ENCODE measurements at places on chromosomes 4 and X.

GRCh38 chr4:95256108-95256835, 292.5 kb downstream of the UNC5C start:
- no peak for DNase-seq

- DNase-seq: no peak
Measured at GRCh38 chr4:34964613-34965012, 1279.7 kb downstream of the ARAP2 start.

DNA sequence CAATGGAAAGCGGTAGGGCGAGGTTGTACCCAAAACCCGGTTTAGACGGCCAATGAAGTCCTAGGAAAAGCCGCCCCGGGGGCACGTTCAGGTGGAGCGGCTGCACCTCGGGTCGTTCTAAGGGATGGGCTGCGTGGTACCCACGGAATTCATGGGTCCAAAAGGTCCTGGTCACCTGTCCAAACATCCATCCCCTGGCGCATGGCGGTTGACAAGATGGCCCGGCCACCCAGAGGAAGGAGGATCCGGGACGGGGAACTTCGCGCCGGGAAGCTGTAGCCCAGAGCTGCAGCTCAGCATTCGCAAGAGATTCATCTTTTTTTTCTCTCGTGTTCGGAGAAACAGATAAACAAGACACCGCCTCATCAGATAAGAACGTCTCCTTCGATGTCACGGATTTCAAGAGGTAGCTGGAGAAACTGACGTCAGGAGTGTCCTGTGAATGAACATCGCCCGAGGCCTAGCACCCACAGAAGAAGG, 10.9 kb downstream of the PITX2 start:
- no peak for DNase-seq

GRCh38 chr4:38664706-38665401, 855 bp downstream of the KLF3 start:
- DNase-seq: no peak

DNA sequence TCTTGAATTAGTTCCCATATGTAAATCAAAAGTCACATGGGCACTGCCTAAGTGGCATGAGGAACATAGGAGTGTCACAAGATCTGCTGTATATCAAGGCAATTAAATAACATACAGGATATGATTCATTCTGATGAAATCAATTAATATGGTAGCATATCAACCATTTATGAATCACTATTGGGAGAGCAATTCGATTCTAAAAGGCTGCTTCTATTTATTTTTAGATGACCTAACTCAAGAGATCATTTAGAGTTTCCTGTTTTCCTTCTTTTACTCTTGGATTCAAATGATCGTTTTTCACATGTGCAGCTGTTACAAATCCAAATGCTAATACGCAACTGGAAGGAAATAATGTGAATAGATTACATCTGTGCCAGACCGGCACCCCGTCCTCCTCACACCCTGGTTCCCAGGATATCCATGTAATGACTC, 81.9 kb downstream of the HCCS start:
- no peak for DNase-seq

- no peak for DNase-seq
Measured at GRCh38 chr4:8586671-8587468, 5.7 kb upstream of the CPZ start.

DNA sequence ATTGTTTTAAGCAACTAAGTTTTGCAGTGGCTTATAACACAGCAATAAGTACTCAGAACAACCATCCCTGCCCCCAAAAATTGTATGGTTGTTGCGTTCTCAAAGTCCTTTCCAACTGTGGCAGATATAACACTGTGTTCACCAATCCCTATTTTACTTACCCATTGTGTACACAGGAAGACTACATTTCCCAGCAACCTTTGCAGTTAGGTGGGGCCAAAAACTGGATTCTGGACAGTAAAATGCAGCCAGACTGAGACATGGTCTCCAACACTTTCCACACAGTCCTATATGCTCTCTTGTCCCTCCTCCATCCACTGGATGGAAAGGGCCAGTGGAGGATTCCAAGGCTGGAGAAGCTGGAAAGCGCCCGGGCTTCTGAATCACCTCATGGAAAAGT, 523.6 kb downstream of the BCOR start:
- no peak for DNase-seq

GRCh38 chr4:77196866-77197265, 39.9 kb downstream of the CCNG2 start:
- no peak for DNase-seq

- DNase-seq: no peak
Measured at GRCh38 chrX:14274691-14275090, 245.0 kb upstream of the GEMIN8 start.

DNA sequence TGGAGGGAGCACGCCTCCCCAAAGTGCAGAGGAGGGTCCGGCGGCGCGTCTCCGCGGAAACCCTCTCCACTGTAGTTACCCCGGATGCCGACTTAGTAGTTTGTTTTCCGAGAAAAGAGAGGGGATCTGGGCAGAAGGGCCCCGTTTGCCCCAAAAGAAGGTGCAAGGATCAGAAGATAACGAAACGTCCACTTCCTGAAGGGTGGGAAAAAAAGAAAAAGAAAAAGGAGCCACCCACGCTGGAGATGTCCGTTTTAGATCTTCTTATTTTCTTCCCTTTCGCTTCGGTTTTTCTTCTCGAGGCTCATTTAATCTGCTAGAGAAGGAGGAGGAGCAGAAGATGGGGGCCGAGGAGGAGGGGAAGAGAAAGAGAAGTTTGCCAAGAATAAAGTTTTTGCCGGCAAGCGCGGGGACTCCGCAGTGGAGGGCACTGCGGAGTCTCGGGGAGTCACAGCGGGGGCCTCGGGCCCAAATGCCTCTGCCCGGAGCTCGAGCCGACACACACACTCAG, 517 bp downstream of the LEF1 start:
- no peak for DNase-seq

DNA sequence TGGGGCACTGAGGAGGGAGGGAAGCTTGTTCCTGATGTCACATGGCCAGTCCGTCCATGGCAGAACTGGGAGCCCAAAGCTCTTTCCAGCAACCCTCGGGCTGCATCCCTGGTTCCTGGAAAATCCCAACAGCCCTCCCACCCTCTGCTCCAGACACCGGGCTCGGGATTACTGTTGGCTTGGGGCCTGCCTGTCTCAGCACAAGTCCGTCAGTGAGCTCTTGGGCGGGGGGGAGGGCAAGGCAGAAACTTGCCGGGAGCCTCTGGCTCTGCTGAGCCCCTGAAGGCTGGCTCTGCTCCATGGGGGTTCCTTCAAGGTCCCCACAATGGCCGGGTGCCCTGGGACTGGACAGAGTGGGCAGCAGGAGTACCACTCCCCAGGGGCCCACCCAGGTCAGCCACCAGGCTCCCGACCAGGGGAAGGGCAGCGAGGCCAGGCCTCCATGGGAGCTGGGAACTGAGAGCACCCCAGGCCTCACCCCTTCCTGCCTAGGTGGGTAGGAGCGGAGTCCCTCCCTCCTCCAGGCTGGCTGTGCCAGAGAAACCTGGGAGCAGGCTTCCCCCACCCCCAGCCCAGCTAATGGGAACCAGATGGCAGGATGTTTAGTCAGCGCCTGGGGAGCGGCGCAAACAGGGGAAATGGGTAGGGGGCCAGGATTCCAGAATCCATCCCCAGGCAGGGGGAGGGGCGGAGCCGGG, 6.4 kb upstream of the HAUS7 start:
- DNase-seq: no peak

DNA sequence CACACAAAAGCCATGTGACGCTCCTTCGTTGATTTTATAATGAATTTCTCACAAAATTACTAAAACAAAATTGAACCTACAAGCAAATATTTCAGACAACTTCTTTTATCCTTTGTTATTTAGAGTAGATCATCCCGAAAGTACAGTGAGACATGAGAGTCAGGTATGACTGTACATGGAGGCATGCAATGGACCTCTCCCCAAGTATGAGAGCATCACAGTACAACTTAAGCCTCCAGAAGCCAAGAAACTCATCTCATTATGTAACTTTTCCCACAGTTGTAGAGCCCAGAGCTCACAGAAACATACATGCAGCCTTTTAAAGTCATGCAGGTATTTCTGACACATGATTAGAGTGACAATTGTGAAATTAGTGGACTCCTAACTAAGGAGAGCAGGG, 167.7 kb downstream of the PAPSS1 start:
- DNase-seq: no peak

GRCh38 chr4:165294907-165295306, 32.6 kb upstream of the MSMO1 start:
- DNase-seq: no peak

DNA sequence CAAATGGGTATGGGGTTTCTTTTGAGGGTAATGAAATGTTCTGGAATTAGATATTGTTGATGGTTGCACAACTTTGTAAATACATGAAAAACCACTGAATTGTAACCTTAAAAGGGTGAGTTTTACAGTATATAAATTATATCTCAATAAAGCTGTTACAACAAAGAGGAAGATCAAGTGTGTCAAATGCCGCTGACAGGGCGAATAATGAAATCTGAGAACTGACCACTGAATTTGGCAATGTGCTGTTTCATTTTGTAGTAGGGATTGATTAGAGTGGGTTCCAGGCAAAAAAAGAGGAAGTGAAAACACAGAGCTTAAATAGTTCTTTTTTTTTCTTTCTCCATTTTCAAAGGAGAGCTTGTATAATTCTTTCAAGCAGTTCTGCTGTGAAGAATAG, 161.1 kb upstream of the NAP1L5 start:
- peak; percentile 20 for DNase-seq

GRCh38 chr4:100838286-100838685, 320.5 kb upstream of the EMCN start:
- DNase-seq: no peak

DNA sequence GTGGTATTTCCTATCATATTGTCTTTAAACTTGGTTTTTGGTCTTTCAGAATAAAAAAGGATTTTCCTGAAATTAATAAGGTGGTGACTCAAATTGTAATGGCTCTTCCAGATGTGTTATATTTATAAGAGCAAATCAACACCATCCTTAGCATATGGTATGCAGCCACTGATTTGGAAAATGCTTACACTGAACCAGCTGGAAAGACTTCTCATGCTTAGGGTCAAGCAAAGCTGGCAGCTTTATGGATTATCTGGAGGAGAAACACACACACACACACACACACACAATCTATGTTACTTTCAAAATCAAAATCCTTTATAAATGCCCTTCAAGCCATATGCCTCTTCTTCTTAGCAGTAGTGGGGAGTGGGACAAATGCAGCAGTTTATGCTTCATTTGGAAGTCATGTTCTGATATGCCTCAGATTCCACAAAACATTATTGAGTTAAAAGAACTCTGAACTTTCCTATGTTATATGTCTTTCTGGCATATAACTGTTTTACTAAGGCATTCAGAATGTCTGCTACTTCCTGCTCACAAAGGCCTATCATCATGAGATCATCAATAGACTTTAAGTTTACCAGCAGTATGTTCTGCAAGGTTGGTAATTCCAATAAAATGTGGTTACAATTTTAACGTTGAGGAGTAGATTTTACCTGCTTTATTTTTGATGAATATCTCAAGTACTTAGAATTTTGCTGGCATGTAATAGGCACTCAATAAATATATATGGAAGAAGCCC, 72.9 kb upstream of the PRDM5 start:
- DNase-seq: no peak

GRCh38 chrX:8879750-8880149, 78.6 kb upstream of the FAM9A start:
- no peak for DNase-seq

DNA sequence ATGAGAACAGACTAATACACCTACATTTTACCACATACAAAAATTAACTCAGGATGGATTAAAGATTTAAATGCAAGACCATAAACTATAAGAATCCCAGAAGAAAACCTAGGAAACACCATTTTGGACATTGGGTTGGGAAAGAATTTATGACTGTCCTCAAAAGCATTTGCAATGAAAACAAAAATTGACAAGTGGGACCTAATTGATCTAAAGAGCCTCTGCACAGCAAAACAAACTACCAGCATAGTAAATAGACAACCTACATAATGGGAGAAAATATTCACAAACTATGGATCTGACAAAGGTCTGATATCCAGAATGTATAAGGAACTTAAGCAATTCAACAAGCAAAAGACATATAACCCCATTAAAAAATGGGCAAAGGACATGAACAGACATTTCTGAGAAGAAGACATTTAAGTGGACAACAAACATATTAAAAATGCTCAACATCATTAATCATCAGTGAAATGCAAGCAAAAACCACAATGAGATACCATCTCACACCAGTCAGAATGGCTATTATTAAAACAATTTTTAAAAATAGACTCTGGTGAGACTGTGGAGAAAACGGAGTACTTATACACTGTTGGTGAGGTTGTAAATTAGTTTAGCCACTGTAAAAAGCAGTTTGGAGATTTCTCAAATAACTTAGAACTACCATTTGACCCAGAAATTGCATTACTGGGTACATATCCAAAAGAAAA, 221.7 kb upstream of the DIPK2B start:
- DNase-seq: no peak

- DNase-seq: no peak
Measured at GRCh38 chr4:14193601-14194000, 566.1 kb upstream of the BOD1L1 start.

DNA sequence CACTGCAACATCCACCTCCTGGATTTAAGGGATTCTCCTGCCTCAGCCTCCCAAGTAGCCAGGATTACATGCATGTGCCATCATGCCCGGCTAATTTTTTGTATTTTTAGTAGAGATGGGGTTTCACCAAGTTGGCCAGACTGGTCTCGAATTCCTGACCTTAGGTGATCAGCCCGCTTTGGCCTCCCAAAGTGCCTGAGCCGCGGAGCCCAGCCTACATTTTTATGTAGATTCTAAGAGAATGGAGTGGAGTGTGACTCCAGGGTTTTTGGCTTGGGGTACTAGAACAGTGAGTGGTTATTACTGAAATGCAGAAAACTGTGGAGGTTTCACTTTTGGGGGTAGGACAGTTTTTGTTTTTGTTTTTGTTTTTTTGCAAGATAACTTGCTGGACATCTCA, 806.0 kb downstream of the ADGRL3 start:
- DNase-seq: no peak

- no peak for DNase-seq
Measured at GRCh38 chrX:20231598-20231997, 35.1 kb downstream of the RPS6KA3 start.

- no peak for DNase-seq
Measured at GRCh38 chrX:153327561-153327960, 6.0 kb upstream of the PNMA6F start.

All from GM18507 (cell line).